ENCODE measurements at places on chromosomes 3 and 15. TPM values are rescaled to one million over a fixed set of nuclear protein-coding genes. Genes with fewer than 3 reads are reported as not detected.
A peak's percentile ranks its signal among the peaks of the same experiment; 100 is the strongest.

Gene APOD
- total RNA-seq, result not detected

Gene ROPN1B
- total RNA-seq, result not detected

- DNase-seq, result no peak
Measured at GRCh38 chr3:177475356-177475665, 278.0 kb upstream of the TBL1XR1 start.

DNA sequence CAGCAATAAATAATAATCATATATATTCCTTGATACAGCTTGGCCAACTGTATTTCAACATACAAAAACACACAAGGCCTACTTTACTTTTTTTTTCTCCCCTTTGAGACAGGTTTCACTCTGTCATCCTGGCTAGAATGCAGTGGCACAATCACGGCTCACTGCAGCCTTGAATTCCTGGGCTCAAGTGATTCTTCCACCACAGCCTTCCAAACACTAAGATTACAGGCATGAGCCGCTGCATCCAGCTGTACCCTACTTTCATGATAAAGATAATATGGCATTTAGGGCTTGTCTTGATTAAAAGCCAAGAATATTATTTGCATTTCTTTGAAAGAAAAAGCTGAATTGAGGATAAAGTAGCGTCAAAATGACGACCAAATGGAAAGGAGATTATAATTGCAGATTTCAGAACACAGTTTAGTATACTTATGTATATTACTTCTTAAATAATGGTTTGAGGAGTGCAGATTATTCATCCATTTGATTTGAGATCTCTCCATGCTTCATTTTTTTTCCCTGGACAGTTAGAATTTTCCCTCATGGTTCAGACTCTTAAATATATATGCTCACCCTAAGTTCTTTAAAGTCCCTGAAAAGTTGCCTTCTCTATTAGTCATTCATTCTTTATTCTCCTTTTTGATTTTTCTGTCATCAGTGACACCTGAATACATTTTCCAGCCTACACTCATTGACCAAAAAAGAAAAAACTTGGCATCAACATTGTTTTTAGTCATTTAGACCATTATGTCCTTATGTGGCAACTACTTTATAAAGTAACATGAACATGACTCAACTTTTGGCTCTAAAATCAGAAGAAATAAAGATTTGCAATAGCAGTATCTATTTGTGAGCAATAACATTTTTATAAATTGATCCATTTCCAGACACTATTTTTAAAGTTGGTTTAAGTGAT is 48.5 kb upstream of the MLF1 start:
- no peak for DNase-seq

- no peak for DNase-seq
Measured at GRCh38 chr3:7682822-7683229, 818.8 kb upstream of the LMCD1 start.

- no peak for DNase-seq
Measured at GRCh38 chr15:37079726-37080125, 20.6 kb downstream of the MEIS2 start.

- DNase-seq, result no peak
Measured at GRCh38 chr15:28100516-28101195, 1.5 kb upstream of the OCA2 start.

- no peak for DNase-seq
Measured at GRCh38 chr3:72317491-72317890, 530.8 kb downstream of the SHQ1 start.

DNA sequence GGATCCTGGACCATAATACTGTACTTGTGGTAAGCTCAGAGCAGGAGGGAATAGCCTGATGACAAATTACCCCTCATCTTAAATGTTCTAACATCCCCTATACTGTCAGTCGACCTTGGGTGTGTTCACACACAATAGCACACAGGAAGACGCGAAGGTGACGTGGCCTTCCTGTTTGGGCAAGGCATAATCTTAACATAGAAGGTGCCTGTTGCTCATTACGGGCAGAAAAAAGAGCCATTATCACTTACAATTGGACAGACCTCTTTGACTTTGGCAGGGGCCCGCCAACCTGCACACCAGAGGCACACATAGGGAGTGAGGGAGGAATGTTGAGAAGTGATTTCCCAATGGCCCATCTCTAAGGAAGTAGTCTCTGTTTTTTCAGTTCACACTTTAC is 144.2 kb downstream of the ANO10 start:
- peak; percentile 51 for DNase-seq

DNA sequence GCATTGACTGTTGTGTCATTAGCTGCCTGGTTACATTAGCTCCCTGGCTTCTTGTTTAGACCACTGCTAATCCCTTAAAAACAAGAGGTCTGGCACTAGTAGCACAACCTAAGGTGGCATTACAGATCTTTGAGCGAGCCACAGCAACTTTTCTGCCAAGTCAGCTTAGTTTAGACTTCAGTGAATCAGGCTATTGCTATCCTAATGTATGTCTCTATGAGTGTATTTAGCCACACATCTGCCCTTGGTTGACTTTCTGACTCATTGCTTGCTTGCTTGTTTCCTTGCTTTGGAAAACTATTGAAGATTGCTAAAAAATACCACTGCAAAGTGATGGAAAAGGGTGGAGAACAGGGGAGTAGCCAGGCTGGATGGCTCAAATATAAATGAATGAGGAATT is 50.2 kb downstream of the CHP1 start:
- no peak for DNase-seq

DNA sequence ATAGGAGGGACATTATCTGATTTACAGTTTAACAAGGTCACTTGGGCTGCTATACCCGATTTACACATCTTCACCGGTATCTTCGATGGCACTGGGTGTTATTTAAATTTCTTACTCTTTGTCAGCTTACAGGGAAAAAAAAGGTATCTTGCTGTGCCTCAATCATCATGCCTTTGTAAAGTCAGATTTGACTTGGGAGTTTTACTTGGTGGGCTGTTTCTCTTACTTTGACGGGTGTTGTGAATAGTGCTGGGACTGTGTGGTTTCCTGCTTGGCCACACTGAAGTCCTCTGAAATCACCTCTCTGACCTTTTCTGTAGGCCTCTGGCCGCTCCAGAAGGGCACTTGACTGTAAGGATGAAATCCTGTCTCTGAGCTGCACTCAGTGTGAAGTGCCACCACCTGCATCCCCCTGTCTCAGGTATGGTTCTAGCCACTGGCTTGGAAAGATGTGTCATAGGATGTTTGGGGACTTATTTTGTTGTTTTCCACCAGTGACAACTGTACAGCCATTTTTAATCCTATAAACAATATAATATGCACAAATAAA is 3.1 kb upstream of the SLC24A1 start:
- DNase-seq, result no peak

GRCh38 chr3:38260474-38260873 is 5.1 kb upstream of the SLC22A13 start:
- no peak for DNase-seq

- no peak for DNase-seq
Measured at GRCh38 chr3:186529201-186529999, 14.8 kb downstream of the CRYGS start.

DNA sequence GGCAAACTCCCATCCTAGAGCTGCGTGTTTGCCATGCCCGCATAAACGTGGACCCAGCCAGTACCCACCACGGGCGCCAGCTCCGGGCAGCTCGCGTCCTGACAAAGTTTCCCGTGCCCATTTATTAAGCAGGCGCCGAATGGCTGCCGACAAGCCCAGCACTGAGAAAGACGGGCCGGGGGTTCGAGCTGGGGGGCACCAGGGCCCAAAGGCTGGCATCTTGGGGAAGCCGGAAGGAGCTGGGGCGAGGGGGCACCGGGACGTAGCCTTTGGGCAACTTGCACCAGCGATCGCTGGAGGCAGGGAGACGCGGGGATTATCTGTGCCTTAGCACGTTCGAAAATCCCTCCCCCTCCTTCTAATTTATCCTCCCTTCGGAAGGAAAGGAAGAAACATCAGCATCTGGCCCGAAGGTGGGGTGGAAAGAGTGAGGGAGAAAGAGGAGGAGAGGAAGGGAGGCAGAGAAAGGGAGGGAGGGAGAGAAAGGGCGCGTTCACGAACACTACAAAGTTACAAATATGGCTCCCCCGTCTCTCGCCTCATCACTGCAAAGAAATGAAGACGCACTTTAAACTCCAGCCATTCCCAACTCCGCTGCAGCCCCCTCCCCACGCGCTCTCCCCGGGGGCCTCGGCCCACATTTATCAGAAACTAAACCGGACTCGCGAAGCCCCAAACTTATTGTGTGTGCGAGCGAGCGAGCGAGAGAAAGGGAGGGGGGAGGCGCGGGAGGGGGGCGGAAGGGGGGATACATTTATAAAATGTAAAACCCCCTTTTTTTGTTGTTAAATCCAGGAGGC is 1.0 kb downstream of the ANP32A start:
- DNase-seq, result peak; percentile 65

DNA sequence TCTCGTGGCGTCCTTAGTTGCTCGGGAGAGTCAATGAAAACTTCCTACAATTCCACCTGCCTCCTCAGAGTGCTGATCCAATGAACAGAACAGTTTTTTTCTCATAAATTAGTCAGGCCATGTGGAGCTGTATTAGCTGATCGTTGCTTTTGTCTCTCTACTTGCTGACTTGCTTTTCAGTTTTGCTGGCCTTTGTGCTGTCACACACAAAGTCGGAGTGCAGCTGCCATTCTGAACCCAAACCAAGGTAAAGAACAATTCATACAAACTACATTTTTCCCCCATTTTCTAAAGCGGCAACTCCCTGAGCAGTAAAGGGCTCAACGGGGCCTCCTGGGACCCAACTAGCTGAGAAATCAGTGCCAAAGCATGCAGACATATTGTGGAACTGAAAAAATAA is 43.1 kb downstream of the MEIS2 start:
- DNase-seq, result no peak

GRCh38 chr15:29896062-29896461 is 73.8 kb upstream of the TJP1 start:
- DNase-seq, result no peak

Measured in activated naive CD8-positive, alpha-beta T cell treated with anti-CD3 and anti-CD28 coated beads, Interleukin-2, amount 10 ng/mL, durations not matched to agents 7 days and 5 days (primary cell).